ENCODE measurements at places on chromosomes 1 and 21.

DNA sequence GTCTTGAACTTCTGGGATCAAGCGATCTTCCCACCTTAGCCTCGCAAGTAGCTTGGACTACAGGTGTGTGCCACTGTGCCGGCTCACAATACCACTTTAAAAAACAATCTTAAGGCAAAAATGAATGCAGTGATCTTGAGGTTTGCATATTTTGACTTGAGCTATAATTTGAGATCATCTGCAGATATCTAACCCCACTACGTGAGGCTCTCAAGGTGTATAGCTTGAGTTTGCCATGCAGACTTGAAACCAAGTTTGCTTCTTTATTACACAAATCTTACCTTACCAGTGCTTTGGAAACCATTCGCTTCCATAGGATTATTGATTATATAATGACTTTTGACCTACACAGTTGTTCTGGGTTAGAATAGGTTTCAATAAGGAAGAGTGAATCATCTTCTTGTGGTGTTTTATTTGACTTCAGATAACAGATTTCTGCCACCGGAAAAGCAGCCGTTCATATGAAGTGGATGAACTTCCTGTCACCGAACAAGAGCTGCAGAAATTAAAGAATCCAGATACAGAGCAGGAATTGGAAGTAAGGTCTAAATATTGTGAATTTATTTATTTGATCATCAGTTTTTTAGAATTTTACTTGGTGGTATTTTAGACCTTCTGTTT lies 155.1 kb downstream of the VPS13D start:
- no peak for DNase-seq

DNA sequence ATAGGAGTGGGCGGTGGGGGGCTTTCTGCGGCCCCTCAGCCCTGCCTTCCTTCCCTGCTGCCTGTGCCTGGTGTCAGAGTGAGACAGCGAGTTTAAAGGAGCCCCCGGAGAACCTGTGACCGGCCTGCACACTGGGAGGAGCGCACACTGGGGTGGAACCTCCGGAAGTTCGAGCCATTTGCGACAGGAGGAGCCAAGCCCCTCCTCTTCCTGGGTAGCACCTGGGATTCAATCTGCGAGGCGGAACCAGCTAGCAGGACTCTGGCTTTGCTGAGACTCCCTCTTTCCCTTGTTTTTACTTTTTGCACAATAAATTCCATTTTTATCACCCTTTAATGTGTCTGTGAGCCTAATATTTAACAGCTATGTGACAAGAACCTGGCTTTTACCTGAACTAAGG lies 540.6 kb downstream of the NPHP4 start:
- DNase-seq = no peak

DNA sequence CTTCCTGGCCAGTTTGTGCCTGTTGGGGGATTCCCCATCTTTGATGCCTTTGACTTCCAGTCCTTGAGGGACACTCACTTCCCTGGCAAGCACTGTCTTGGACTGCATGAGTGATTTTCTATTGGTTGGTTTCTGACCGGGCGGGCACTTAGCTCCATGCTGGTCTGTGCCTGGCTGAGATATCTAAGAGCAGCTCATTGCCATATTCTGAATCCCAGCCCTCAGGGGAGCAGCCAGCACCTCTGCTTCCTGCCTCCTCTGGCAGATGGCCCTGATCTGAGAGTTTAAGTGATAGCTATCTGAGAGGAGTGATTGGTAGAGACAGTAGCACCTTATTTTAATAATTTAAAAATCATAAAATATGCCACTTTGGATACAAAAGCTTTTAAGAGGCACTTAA lies 52.5 kb downstream of the DISC1 start:
- DNase-seq = no peak

DNA sequence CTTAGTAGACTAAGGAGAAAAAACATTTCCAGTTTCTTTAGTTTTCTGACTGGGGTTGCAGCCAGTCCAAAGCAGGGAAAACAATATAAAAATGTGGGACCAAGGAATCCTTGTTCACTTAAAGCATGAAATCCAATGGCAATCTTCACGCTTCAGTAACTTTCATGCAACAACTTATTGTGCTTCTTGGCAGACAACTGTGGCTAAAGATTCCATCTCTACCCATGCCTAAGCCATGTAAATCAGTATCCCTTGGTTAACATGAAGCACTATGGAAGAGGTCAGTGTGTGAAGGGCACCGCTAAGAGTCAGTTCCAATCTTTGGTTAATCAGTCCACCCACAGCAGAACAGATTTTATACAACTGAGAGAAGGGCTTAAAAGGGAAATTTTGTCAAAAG lies 201.8 kb upstream of the GREM2 start:
- DNase-seq = no peak

- DNase-seq = no peak
These were observed 33.3 kb upstream of the IRF2BP2 start for GRCh38 chr1:234643111-234643849.
